ENCODE measurements at places on chromosomes 7 and 10.

DNA sequence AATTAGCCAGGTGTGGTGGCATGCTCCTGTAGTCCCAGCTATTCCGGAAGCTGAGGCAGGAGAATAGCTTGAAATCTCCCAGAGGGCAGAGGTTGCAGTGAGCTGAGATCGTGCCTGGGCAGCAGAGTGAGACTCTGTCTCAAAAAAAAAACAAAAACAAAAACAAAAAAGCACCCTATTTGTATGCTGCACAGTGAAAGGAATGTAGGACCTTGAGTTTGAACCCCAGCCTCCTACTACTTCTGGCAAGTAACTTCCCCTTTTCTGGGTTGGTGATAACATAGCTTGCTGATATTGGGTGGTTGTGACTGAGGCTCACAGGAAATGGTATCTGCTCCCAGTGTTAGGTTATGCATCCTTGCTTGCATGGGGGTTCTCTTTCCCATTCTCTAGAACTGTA, 205.3 kb downstream of the BUB3 start:
- no peaks in the 10 kb centered on the region for H3K4me1 ChIP-seq
- no peak for DNase-seq
- H3K27ac ChIP-seq = no peak overlapping the region
- peaks cover 2% of the 10 kb centered on the region for H3K36me3 ChIP-seq

DNA sequence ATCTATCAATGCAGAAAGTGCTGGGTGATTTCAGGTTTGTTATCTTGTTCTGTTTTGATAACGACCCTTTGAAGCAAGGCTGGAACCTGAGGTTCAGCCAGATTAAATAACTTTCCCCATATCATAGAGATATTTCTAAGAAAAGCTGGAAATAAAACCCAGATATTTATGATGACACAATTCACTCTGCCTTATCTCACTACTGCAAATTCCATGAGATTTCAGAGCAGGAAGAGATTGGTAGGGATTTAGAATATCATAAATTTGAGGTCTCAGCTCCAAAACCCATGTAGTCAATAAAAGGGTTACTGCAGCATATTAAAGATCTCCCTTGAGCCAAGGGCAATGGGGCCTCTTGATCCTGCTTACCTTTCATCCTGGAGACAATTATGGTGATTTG, 692.5 kb upstream of the IGFBP3 start:
- no peaks in the 10 kb centered on the region for H3K27me3 ChIP-seq
- H3K4me1 ChIP-seq = no peaks in the 10 kb centered on the region
- H3K27ac ChIP-seq = no peak overlapping the region

DNA sequence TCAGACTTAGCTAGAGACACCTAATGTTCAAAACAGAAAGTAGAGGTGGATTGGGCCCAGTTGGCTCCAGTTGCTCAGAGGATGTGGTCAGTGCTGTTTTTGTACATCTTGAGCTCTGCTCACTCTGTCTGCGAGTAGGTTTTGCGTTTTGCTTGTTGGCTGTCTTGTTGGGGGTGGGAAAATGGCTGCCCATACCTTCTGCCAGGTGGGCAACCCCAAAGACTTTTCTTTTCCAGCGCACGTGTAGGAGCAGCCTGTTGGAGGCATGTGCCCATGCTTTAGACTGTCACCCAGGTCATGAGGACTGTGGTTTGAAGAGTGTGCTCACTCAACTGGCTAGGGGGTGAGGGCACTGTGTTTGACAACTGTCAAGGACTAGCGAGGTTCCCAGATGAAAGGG, 73.9 kb downstream of the KAT6B start:
- DNase-seq = peak; percentile 16
- H3K27me3 ChIP-seq = no peaks in the 10 kb centered on the region
- H3K4me1 ChIP-seq = peaks cover 76% of the 10 kb centered on the region
- H3K27ac ChIP-seq = peak overlapping the region; percentile 44
- H3K4me3 ChIP-seq = peak overlapping the region; percentile 52

GRCh38 chr10:26890956-26891355, 30.2 kb upstream of the ABI1 start:
- no peak overlapping the region for H3K4me3 ChIP-seq
- H3K27me3 ChIP-seq = peaks cover 20% of the 10 kb centered on the region
- DNase-seq = no peak
- H3K4me1 ChIP-seq = no peaks in the 10 kb centered on the region
- H3K36me3 ChIP-seq = peaks cover 4% of the 10 kb centered on the region

DNA sequence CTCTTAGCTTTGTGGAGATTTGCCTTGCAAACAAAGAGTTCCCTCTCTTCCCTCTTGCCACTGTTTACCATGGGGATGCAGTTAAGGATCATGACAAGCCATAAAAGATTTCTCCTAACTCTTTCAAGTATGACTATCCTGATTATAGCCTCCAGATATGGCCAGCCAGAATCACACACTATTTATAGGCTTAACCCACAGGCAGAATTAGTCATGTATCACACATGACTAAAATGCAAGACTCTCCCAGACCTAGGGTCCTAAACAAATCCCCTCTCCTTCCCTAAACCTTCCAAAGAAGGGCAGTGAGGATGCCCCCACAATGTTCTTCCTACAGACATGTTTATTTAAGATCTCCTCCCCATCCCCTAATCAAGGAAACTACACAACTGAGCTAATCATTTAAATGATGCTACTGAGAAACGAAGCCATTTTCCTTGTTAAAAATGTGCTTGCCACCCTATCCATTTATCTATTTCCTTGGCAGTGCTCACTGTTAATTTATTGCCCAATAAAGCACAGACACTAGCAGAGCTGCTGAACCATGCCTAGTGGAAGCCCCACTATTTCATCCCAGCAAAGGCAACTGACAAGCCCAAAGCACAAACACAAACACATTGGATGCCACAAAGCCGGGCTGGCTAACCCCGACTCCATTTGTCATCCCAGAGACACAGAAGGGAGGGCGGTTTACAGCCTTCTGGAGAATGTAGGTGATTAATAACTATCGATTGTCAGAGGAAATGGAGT, 363.4 kb downstream of the KCNMA1 start:
- peaks cover 27% of the 10 kb centered on the region for H3K4me1 ChIP-seq
- no peaks in the 10 kb centered on the region for H3K36me3 ChIP-seq
- H3K27me3 ChIP-seq = peaks cover 10% of the 10 kb centered on the region
- no peak overlapping the region for H3K27ac ChIP-seq
- no peak overlapping the region for H3K4me3 ChIP-seq
- no peak for DNase-seq

DNA sequence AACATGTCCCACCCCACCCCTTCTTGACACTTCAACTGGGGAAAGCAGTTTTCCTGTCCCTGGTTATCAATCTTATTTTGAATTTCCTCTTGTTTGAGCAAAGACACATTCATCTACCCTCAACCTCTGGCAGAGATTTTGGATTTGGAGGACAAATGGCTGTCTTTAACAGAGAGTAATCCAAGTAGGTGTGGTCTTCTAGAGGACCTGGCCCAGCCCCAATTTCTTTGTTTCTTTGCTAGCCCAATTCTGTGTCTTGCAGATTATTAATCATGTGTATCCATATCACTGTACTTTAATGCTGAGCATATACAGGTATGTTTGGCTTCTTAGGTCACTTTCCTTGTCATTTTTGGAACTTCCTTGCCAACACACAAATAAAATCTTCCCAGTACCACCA, 58.8 kb upstream of the ADCY1 start:
- no peaks in the 10 kb centered on the region for H3K36me3 ChIP-seq
- no peak overlapping the region for H3K27ac ChIP-seq
- H3K4me3 ChIP-seq = no peak overlapping the region
- no peak for DNase-seq

DNA sequence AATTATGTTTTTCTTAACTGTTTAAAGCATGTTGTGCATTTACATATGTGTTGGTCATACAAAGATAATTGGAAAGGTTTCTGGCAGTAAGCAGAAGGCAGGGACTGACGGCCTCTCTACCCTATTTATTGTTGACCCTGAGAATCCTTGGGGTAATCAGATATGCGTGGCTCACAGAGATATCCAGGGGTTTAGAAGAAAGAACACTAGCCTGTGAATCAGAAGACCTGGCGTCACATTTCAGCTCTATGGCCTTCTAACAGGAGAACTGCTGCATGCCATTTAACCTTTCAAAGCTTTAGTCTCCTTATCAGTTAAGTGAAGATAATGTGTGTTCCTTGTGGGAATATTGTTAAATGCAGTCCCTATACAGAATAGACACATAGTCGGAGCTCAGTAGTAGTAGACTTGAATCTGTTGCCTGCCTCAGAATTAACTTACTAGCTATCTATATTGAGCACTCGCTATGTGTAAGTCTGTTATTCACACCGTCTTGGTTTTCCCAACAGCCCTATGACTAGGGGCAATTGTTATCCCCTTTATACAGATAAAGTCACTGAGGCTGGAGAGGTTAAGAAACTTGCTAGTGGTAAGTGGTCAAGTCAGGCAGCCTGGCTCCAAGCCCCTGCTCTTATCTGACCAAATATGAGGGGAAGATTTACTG, 129.6 kb upstream of the ANKRD1 start:
- DNase-seq = no peak
- peaks cover 26% of the 10 kb centered on the region for H3K27me3 ChIP-seq
- no peaks in the 10 kb centered on the region for H3K36me3 ChIP-seq
- H3K27ac ChIP-seq = no peak overlapping the region

DNA sequence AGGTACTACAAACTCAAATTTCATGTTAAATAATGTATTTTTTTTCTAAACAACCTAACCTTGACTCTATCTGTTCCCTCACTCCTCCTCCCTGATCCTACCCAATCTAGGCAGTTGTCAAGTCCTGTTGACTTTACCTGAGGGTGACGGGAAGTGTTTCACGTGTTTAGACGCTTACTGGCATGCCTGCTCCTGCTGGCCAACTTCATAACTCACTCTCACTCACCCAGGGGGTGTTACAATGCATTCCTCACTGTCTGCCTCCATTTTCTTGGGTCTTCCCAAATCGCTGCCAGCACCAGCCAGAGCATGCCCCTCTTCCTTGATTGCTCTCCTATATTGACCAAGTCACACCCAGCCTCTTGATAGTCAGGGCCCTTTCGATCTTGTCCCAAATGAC, 28.3 kb downstream of the CRCP start:
- no peak overlapping the region for H3K4me3 ChIP-seq
- DNase-seq = no peak
- peaks cover 65% of the 10 kb centered on the region for H3K36me3 ChIP-seq
- peak overlapping the region; percentile 21 for H3K27ac ChIP-seq

- peaks cover 7% of the 10 kb centered on the region for H3K27me3 ChIP-seq
- peaks cover 5% of the 10 kb centered on the region for H3K36me3 ChIP-seq
- H3K4me1 ChIP-seq = peaks cover 21% of the 10 kb centered on the region
- no peak for DNase-seq
Measured at GRCh38 chr10:95288303-95288702, 2.5 kb downstream of the PDLIM1 start.

DNA sequence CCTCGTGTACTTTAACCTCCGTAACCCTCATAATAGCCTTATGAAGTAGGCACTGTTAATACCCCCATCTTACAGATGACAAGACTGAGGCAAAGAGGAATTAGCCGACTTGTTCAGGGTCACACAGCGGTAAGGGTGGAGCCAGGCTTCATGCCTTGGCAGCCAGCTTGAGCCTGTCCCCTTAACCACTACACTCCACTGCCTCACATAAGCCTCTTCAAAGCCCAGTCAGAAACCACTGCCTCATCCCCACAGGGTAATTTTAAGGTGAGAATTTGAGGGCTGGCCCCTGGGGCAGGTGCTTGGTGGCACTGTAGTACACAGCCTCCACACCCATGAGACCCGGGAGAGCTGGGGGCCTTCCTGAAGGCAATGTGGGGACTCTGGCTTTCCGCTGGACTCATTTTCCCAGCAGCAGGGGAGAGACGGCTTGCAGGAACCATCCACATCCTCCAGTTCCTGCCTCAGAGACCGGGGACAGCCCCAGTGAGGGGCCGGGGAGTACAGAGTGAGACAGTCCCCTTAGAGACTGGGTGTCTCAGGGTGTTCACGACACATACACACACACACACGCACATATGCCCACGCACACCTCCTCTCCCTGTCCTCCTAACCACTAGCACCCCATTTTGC, 7.6 kb upstream of the C10orf105 start:
- DNase-seq = peak; percentile 71
- peak overlapping the region; percentile 47 for H3K4me3 ChIP-seq
- peaks cover 12% of the 10 kb centered on the region for H3K36me3 ChIP-seq
- peaks cover 58% of the 10 kb centered on the region for H3K4me1 ChIP-seq

DNA sequence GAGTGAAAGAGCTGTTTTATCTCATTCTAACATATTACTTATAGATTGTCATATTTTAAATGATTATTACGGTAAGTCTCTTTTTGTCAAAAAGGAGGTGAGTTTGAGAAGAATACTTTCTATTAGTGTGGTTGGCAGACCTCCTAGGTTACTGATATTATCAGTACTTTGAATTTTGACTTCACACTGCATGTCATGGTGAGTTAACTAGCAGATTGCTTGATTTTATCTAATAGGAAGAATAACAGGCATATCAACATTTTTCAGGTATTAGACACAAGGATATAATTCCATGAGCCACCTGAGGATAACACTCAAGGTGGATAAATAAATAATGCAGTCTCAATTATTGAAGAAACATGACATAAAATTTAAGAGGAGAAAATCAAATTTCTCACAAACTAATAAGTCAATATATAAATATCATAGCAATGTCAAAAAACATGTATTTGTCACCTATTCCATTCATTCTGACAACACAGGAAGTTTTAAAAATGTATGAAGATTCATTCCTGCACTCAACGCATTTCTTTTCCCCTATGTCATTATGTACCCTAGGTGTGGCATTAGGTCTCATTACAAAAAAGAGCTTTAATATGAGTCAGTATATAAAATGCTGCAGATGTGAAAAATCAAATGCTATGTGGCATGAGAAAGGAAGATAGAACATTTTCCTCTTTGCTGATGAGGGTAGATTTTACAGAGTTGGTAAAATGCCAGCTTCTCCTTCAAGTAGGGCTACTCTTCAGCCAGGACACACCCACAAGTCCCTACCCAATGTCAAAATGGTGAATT, 1621.6 kb downstream of the REEP3 start:
- H3K27ac ChIP-seq = no peak overlapping the region
- no peaks in the 10 kb centered on the region for H3K27me3 ChIP-seq

DNA sequence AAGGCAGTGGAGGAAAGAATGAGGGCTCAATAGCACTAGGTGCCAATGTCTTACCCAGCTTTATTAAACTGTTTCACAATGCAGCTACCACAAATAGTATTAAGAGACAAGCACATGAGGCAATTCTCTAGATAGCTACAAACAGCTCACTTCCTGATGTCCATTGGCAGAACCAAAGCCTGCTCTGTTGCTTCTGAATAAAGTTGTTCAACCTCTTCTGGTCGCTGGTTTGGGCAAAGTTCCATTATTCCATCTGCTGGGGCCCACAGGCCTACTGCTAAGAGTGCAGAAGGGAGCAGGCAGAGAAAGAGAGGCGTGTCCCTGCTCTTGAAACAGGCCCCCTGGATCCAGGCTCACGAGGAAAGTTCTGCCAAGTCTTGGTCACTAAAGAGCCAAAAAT, 173.9 kb downstream of the ZNF438 start:
- H3K36me3 ChIP-seq = no peaks in the 10 kb centered on the region
- no peaks in the 10 kb centered on the region for H3K27me3 ChIP-seq
- H3K4me3 ChIP-seq = no peak overlapping the region
- no peak overlapping the region for H3K27ac ChIP-seq
- H3K4me1 ChIP-seq = no peaks in the 10 kb centered on the region
- DNase-seq = no peak

GRCh38 chr10:97483506-97483905, 14.7 kb downstream of the MMS19 start:
- H3K27ac ChIP-seq = no peak overlapping the region
- H3K4me1 ChIP-seq = no peaks in the 10 kb centered on the region
- no peak overlapping the region for H3K4me3 ChIP-seq
- H3K27me3 ChIP-seq = no peaks in the 10 kb centered on the region
- peaks cover 38% of the 10 kb centered on the region for H3K36me3 ChIP-seq
